ENCODE measurements at places on chromosomes 4 and X.
A peak's percentile ranks its signal among the peaks of the same experiment; 100 is the strongest.

DNA sequence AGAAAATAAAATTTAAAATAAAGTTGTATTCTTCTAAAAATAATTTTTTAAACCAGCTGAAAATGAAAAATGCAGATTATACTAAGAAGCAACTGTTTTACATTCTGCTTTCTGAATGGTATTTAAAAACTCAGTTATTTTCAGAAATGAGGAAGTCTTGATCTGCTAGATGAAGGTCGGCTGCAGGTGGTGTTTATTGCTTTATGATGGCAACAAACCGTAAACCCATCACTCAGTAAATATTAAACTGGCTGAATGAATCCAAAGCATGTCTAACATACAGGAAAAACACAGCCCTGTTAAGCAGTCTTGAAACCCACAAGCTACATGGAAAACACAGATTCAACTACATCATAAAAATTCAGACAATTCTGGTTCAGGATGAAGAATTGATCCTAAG is 29.3 kb downstream of the DYNLT3 start:
- DNase-seq, result no peak

- no peak for DNase-seq
Observed at GRCh38 chrX:150704030-150704613, 10.9 kb downstream of the MTMR1 start.

- no peak for DNase-seq
Observed at GRCh38 chr4:54712206-54712605, 54.4 kb downstream of the KIT start.

- DNase-seq, result no peak
Observed at GRCh38 chrX:13102636-13103035, 58.2 kb upstream of the FAM9C start.

DNA sequence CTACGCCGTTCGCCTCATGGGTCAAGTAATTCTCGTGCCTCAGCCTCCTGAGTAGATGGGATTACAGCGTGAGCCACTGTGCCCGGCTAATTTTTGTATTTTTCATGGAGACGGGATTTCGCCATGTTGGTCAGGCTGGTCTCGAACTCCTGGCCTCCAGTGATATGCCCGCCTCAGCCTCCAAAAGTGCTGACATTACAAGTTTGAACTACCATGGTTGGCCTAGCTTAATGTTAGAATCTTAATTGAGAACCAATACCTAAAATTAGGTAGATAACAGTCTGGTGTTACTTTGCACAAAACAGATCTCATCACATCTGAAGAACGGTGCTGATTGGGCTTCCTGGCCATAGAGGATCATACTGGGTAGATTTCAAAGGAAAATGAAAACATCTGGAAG is 184.9 kb downstream of the VEGFC start:
- no peak for DNase-seq

- no peak for DNase-seq
Observed at GRCh38 chr4:185358514-185358913, 37.2 kb downstream of the LRP2BP start.

DNA sequence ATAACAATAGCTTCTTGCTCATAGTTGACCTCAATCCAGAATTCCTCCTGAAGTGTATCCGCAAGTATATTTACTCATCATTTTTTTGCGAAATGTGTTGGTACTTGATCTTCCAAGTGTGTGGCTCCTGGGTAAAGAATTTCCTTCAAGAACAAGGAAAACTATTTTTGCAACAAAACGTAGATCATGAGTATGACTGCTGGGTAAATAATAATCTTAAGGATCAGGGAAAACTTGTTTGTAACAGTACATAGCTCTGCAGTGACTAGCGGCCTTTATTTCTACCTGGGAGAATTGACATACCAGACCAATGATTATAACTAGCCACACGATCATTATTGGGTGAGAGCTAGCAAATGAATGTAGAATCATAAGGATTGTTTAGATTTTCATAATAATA is 1311.7 kb downstream of the ARAP2 start:
- no peak for DNase-seq

DNA sequence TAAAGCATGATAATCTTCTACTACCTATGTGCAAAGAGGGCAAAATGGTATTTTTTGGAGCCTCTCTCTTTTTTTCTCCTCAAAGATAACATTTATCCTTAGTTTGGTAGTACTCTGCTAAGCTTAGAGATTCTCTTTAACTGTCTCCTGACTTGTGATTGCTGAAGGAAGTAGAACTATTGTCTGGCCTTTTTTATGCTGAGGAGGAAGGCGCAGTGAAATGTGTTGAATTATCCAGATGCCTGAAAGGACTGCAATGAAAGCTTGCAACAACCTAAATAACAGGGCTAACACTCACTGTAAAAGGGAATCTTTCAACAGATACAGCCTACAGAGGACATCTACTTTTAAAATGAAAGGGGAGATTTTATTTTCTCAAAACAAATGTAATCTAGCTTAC is 59.5 kb upstream of the CCDC160 start:
- no peak for DNase-seq

DNA sequence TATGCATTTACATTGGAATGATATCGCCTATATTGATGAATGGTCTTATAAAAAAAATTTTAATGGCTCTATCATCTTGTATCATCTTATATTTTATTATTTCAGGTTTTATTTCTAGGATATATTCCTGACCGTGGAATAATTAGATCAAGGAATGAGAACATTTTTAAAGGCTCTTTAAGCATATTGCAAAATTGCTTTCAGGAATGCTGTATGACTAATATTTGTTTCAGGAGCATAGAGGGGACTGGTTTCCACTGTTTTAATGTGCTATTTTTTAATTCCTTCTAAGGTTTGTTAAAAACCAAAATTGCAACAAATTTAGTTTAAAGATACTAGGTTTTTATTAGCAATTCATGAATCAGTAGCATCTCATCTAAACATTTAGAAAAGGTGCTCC is 120.2 kb downstream of the BMPR1B start:
- DNase-seq, result no peak

DNA sequence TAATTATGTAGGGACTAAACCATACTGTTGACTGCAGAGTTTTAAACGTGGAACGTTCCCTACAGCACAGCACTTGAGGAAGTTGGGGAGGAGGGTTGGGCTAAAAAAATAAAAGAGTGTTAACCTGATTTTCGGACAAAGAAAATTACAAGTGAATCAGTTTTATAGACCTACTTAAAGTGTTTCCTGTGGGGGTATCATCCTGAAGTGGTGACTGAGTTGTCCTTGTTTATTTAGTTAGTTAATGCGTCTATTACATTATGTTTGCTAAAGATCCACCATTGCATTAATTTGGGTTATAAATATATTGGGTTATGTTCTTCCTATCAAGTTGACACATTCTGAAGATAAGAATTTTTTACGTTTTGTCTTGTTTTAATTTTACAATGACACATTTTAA is 14.7 kb downstream of the UNC5C start:
- DNase-seq, result no peak

DNA sequence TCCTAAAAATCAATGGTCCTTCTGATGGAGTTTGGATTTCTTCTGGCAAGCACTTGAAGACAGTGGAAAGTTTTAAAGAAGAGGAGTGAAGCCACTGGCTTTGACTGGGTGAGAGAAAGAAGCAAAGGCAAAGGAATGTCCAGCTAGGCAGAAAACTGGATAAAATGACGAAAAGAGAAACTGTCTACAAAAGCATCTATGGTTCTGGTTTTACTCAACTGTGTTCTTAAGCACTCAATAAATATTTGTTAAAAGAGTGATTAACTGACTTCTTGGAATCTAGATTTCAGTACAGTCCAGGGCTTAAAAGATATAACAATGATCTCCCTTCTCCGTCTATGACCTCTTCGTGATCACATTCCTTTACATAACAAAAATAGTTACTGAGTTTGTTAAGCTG is 52.4 kb downstream of the PACRGL start:
- DNase-seq, result no peak

GRCh38 chr4:72323227-72323626 is 245.8 kb downstream of the ADAMTS3 start:
- DNase-seq, result no peak

GRCh38 chr4:2272026-2272827 is 10.3 kb upstream of the MXD4 start:
- DNase-seq, result no peak

GRCh38 chr4:125461676-125462363 is 147.1 kb downstream of the FAT4 start:
- no peak for DNase-seq

- no peak for DNase-seq
Observed at GRCh38 chr4:15955670-15956069, 7.3 kb downstream of the FGFBP2 start.

DNA sequence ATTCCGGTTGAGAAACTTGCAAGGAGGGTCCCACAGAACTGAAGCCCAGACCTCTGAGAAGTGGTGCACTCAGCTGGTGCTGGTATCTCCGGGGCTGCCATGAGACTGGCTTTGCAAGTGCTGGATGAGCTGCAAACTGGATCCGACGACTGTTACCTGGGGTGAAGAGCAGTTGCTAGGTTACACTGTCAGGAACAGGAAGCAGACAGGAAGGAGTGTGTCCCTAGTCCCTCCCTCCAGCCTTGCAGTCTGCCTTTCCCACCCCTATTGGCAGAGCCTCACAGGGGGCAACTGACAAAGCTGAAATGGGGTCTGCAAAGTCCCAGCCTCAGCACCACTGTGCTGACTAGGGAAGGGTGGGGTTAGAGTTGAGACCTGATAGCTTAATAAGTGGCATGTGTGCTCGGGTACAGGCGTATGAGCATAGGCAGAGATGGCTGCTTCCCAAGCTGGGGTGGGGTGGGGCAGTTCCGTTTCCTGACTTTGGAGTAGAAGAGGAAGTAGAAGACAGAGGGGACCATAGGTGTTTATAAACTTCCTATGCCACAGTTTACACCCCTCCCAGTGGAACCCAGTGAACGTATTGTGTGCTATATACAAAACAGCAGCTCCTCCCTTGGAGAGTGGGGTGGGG is 18.0 kb downstream of the PPEF1 start:
- no peak for DNase-seq

- DNase-seq, result no peak
Observed at GRCh38 chrX:115592997-115593734, 32.2 kb downstream of the PLS3 start.

GRCh38 chrX:54067766-54068165 is 23.5 kb upstream of the PHF8 start:
- no peak for DNase-seq

- no peak for DNase-seq
Observed at GRCh38 chr4:72186714-72187113, 154.9 kb downstream of the NPFFR2 start.

GRCh38 chrX:47313056-47313455 is 57.3 kb upstream of the ZNF157 start:
- no peak for DNase-seq

GRCh38 chr4:150079081-150079581 is 886 bp downstream of the DCLK2 start:
- DNase-seq, result peak; percentile 29

GRCh38 chr4:3657902-3658529 is 108.2 kb upstream of the ADRA2C start:
- no peak for DNase-seq

DNA sequence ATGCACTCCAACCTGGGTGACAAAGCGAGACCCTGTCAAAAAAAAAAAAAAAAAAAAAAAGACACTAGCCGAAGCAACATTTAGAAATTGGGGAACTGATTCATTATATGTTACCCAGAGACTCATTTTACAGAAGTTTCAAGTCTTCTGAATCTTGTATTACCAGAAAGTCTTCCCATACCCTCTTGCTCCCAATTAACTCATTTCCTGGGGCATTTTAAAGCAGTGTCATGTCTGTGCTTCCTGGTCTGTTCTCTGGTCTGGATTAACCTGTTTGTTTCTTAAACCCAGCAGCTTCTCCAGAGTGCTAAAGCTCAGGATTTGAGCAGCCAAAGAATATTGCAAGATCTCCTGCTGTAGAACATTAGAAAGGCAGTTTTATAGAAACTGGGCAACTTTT is 43.7 kb downstream of the FRMPD3 start:
- no peak for DNase-seq

- no peak for DNase-seq
Observed at GRCh38 chr4:114282937-114283336, 303.5 kb upstream of the ARSJ start.

DNA sequence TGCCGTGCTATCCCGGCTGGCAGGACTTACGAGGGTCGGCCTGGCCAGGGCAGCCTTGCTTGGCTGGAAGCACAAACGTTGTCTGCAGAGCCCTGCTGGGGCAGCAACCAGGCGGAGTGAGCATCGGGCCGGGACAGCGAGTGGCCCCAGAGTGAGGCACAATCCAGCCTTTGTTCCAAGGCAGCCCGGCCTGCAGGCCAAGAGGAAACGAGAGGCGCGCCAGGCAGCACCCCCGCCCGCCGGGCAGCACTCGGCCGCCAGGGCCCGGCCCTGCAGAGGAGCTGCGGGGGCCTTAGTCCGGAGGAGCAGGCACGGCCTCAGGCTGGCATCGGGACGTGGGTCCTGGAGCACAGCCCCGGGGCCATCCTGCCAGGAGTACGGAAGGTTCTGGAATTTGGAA is 24.1 kb downstream of the FGFRL1 start:
- no peak for DNase-seq

DNA sequence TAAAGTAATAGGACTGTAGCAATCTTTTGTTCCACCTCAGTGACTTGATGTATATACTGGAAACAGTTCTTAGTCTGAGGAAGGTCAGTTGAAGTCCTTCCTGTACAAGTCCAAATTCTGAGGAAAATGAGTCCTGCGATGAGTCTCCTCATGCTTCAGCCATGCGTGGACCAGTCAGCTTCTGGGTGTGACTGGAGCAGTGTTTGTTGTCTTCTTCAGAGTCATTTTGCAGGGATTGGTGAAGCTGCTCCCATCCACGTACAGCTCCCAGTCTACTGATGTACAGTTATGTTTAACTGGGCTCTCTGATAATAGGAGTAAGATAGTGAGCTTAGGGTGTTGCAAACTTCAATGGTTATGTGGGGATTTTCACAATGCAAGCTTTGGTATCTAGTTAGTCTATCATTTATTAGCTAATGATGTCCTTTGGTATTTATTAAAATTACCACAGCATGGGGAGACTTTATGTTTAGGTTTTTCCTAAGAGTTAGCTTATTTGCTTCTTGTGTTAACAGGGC is 3.4 kb downstream of the UGT2B17 start:
- DNase-seq, result no peak

DNA sequence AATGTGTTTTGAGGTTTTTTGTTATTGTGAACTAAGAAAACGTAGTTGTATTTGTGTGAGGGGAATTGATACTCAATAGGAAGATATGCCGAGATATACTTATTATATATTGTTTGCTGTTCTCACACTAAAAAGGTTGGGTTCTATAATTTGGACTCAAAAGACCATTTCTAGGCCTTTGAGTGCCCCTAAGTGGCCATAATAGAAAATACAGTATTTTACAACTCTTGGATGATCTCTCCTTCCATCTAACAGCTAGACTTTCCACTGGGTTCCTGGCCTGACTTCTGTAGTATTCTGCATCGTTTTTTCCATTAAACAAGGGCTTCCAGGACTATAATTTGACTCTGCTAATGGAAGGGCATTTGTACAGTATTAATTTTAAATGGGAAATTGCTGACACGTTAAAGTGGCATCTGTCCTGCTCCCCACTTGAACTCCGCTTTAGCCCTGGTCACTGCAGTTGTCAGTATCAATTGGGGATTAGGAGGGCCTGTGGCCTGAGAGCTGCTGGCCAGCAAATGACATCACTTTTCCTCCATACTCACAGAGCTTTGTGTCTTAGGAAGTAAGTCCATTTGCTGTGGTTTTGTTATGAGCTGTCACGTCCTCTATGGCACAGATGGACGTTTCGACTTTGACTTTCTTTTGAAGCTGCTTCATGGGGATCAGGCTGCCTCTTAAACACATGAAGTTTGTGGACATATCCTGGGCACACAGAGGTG is 176.9 kb downstream of the SLIT2 start:
- DNase-seq, result no peak
